ENCODE measurements at places on chromosomes 4 and X.

DNA sequence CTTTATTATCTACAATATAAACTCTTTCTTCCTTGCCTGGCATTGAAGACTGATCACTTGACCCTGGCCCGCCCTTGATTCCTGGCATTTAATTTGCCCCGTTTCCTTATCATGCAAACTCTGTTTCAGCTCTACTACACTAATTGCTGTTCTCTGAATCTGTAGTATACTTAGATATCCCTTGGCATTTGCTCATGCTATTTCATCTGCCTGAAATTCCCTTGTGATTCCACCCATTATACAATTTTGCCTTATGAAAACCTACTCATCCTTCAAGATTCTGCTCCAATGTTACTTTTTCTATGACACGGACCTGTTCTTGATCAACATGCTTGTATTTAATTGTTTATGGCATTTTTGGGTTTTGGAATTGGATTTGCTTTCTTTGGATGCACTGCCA lies 459.9 kb upstream of the AMOT start:
- no peak for DNase-seq

DNA sequence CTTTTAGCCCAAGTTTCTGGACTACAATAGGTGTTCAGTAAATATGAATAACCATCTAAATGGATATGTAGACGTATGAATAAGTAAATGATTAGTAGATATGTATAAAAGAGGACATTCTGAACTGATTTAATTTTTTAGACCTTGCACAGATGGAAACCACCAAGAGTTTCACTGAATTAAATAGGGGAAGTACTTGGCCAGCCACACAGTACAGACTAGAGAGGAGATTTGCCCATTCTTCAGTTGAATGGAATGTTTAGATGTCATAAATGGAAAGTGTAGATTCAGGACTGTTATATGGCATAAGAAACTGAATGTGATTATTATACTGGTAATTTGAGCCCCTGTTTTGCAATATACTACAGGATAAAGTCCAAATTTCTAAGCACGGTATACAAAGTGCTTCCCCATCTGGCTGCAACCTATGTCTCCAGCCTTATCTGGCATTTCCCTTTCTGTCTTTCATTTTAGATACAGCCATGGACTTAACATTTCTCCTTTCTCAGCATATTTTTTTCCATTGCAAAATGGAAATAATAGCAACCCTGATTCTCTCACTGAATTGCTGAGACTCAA lies 137.8 kb upstream of the HS3ST1 start:
- DNase-seq = no peak

- DNase-seq = no peak
Measured at GRCh38 chr4:60913002-60913401, 287.1 kb upstream of the ADGRL3 start.

- no peak for DNase-seq
Measured at GRCh38 chr4:169144061-169144600, 126.6 kb downstream of the SH3RF1 start.

DNA sequence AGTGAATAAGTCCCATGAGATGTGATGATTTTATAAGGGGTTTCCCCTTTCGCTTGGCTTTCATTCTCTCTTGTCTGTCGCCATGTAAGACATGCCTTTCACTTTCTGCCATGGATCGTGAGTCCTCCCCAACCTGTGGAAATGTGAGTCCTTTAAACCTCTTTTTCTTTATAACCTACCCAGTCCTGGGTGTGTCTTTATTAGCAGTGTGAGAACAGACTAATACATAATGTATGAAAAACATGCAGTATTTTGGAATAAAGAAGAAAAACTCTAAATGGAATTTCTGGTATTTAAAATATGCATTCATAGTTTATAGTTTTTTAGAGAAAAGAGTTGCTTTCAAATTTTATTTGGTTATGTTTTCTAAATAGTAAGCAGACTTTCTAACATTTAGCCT lies 360.7 kb downstream of the PCDH7 start:
- DNase-seq = no peak

DNA sequence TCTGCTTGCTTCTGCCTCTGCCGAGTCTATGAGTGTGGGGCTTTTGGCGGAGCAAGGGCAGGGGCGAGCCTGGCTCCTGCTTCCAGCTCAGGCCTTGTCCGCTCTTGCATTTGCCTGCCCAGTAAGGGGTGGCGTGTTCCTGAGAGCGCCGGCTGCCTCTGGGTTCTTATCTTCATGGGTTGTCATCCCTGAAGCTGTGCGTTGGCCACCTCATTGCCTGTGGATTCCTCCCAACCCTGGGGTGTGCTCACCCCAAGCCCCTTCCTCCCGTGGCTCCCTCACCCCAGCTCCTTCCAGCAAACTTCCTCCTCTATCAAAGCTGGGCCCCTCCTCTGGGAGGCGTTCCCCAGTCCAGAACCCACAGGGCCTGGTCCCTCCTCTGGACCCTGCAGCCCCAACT lies 17.5 kb downstream of the SH3BP2 start:
- no peak for DNase-seq
